ENCODE measurements at places on chromosomes 3 and 15. TPM values are rescaled to one million over a fixed set of nuclear protein-coding genes. Genes with fewer than 3 reads are reported as not detected.

- H3K4me3 ChIP-seq = no peak overlapping the region
- no peaks in the 10 kb centered on the region for H3K36me3 ChIP-seq
- H3K27me3 ChIP-seq = no peaks in the 10 kb centered on the region
- DNase-seq = no peak
These were observed 39.4 kb upstream of the IDH2 start for GRCh38 chr15:90141646-90142045.

GRCh38 chr15:40427188-40427587 lies 13.6 kb upstream of the BAHD1 start:
- no peak overlapping the region for H3K27ac ChIP-seq
- no peak for DNase-seq
- peaks cover 6% of the 10 kb centered on the region for H3K4me1 ChIP-seq
- H3K27me3 ChIP-seq = no peaks in the 10 kb centered on the region

Gene SLC12A1
- total RNA-seq = not detected

- peak; percentile 92 for DNase-seq
- peak overlapping the region; percentile 6 for H3K27ac ChIP-seq
- H3K36me3 ChIP-seq = no peaks in the 10 kb centered on the region
- H3K4me1 ChIP-seq = peaks cover 11% of the 10 kb centered on the region
These were observed 40.9 kb upstream of the MRPL3 start for GRCh38 chr3:131543714-131544113.

Gene GOLGA6A
- not detected for total RNA-seq

- H3K4me1 ChIP-seq = no peaks in the 10 kb centered on the region
- DNase-seq = no peak
- H3K36me3 ChIP-seq = no peaks in the 10 kb centered on the region
- no peak overlapping the region for H3K27ac ChIP-seq
These were observed 112.4 kb upstream of the TLE3 start for GRCh38 chr15:70210076-70210475.

Gene HESX1
- total RNA-seq = 0.66 TPM

DNA sequence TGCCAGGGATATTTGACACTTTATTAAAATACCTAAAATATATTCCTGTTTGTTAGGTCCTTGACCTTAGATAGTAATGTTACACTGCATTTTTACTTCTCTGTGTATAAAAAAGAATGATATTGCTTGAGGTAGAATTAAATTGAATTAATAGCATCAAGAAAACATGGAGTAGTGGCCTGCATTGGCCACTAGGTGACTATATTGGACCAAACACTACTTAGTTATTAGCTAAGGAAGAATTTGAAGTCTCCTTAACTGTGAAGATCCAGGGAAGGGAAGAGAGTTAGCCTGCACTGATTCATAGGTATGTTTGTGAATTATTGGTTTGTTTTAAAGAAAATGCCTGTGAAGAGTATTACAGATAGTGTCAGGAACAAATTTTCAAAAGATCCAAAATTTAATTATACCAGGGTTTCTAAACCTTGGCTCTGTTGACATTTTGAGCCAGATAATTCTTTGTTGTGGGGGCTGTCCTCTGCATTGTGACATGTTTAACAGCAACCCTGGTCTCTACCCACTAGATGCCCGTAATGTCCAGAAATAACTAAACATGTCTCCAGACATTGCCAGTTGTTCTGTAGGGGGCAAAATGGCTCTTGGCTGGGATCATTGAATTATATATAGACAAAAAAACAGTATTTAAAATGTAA lies 103.6 kb upstream of the THSD4 start:
- no peak overlapping the region for H3K4me3 ChIP-seq
- peak; percentile 60 for DNase-seq
- no peaks in the 10 kb centered on the region for H3K4me1 ChIP-seq
- peaks cover 6% of the 10 kb centered on the region for H3K36me3 ChIP-seq
- no peaks in the 10 kb centered on the region for H3K27me3 ChIP-seq

GRCh38 chr15:100695048-100695447 lies 92.7 kb downstream of the ASB7 start:
- H3K4me3 ChIP-seq = no peak overlapping the region
- no peaks in the 10 kb centered on the region for H3K4me1 ChIP-seq
- H3K27me3 ChIP-seq = no peaks in the 10 kb centered on the region
- no peaks in the 10 kb centered on the region for H3K36me3 ChIP-seq

DNA sequence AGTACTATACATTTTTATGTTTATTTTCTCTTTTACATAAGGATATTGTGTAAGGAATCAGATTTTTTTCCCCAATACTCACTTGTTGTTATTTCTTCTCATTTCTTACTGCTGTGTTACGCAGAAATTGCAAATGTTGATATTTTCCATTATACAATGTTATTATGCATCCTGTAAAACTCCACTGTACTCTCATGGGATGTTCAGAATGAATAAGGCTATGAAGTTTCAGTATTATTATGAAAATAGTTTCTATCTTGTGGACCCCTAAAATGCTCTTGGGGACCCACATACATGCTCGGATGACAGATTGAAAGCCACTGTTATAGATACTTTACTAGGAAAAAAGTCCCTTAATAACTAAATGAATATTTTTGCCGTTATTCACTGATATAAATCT lies 329.4 kb downstream of the EPHA3 start:
- DNase-seq = no peak
- peaks cover 34% of the 10 kb centered on the region for H3K27me3 ChIP-seq
- no peak overlapping the region for H3K4me3 ChIP-seq
- H3K27ac ChIP-seq = no peak overlapping the region
- H3K36me3 ChIP-seq = no peaks in the 10 kb centered on the region
- H3K4me1 ChIP-seq = no peaks in the 10 kb centered on the region

DNA sequence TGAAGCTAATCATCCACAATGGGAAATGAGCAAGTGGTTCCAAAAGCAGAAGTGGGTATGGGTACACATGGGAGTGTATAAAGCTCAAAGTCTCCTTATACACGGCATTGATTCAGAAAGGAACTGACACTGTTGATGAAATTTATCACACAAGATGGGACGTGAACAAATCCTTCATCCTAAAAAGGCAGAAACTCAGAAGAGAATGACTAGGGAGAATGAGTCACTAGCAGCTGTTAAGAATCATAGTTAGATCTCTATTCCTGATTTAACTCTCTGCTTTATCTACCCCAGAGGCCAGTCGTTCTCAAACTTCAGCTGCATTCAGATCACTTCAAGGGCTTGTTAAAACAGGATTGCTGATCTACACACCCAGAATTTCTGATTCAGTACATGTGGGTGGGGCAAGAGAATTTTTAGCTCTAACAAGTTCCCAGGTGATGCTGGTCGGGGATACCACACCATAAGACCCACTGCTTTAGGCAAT lies 97.7 kb upstream of the PHLDB2 start:
- peak overlapping the region; percentile 96 for H3K27ac ChIP-seq
- DNase-seq = peak; percentile 73
- H3K4me3 ChIP-seq = peak overlapping the region; percentile 45
- H3K36me3 ChIP-seq = peaks cover 6% of the 10 kb centered on the region

Gene FBXL2
- total RNA-seq = 9.6 TPM

Gene ARRDC4
- total RNA-seq = 39.8 TPM

DNA sequence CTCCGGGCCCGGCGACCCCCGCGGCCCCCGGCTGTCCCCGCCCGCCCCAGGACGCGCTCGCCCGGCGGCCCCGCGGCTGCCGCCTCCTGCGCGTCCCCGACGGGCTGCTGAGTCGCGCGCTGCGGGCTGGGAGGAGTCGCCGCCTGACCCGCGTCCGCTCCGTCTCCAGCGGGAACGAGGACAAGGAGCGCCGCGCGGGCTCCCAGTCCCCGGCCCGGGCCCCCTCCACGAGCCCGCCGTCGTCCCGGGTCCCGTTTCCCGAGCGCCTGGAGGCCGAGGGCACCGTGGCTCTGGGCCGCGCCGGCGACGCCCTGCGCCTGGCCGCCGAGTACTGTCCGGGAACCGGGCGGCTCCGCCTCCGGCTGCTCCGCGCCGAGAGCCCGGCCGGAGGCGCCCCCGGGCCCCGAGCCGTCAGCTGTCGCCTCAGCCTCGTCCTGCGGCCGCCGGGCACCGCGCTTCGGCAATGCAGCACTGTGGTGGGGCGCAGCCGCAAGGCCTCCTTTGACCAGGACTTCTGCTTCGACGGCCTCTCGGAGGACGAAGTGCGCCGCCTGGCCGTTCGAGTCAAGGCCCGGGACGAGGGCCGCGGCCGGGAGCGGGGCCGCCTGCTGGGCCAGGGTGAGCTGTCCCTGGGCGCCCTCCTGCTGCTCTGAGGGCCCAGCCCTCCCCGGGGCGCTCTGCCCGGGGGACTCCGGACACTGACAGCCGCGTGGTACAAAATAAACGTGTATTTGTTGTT lies 1.5 kb downstream of the C2CD4A start:
- H3K4me1 ChIP-seq = peaks cover 16% of the 10 kb centered on the region
- H3K27me3 ChIP-seq = peaks cover 10% of the 10 kb centered on the region
- H3K27ac ChIP-seq = no peak overlapping the region
- peak; percentile 22 for DNase-seq

Gene SEMA6D
- total RNA-seq = 1.1 TPM

- H3K27me3 ChIP-seq = no peaks in the 10 kb centered on the region
- H3K4me3 ChIP-seq = no peak overlapping the region
- H3K27ac ChIP-seq = no peak overlapping the region
These were observed 50.4 kb upstream of the RGMA start for GRCh38 chr15:93139436-93139835.

Gene SMC4
- 89.3 TPM for total RNA-seq

DNA sequence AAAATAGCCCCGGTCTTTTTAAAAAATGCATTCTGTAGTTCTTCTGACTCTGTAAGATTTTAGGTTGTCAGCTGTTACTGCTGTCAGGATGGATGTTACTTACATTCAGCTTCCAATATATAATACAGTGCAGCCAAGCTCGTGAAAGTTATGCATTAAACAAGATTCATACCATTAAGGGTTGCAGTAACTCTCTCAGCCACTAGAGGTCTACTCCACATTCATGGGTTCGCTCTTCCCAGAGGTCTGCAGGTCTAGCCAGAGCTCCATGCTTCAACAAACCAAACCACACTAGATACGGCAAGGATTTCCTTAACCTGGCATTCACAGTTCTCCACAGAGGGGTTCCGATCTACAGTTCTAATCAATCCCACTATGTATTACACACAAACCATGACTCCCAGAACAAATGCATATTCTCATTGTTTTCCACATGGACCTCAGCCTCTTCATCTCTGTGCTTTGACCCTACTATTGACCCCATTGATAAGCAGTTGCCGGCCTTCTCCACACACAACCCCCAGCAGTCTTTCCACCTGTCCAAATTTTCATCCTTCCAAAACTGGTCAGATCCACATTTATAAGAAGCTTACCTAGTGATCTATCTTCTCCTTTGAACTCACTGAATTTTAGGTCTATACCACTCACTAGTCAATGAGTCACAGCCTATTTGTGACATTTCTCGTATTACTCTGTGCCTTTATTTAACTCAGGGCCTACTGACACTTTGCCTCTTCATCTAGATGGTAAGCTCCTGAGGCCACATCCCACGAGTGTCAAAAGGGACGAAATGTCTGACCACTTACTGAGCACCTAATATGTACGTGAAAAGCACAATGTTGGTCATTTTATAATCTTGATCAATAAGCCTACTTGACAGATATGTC lies 33.7 kb downstream of the RORA start:
- no peaks in the 10 kb centered on the region for H3K27me3 ChIP-seq
- H3K36me3 ChIP-seq = no peaks in the 10 kb centered on the region
- H3K4me1 ChIP-seq = no peaks in the 10 kb centered on the region
- H3K4me3 ChIP-seq = no peak overlapping the region
- peak; percentile 64 for DNase-seq

DNA sequence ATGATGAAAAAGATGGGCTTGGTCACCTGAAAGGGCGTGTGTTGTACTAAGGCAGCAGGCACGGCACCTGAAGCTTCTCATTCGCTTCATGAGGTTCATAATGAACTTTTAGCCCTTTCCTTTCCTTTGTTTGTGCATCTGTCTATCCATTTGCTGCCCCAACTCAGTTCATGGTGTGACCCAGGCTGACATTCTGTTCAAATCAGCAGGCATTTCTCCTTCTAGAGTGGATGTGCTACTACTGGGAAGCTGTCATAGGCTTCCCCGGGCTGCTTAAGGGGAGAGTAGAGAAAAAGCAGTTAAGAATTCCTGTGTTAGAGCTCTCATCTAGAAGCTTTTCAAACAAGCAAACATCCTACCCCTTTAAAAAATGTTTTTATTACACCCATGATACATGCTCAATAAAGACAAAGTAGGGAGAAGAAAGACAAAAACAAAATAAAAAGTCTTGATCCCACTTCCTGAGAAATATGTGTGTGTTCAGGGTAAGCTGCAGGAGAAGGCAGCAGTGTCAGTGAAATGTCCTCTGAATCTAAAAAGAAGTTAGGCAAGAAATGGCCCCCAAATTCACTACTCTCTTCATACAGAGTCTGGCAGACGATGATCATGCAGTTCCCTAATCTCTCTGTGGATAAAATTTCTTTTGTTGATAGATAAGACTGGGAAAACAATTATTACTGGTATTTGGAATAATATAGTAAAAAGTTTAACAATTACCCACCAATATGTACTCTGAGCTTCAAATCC lies 136.9 kb upstream of the PFN2 start:
- no peaks in the 10 kb centered on the region for H3K36me3 ChIP-seq
- H3K4me1 ChIP-seq = no peaks in the 10 kb centered on the region
- no peak for DNase-seq
- H3K4me3 ChIP-seq = no peak overlapping the region

GRCh38 chr3:177561365-177561764 lies 364.1 kb upstream of the TBL1XR1 start:
- no peak overlapping the region for H3K4me3 ChIP-seq
- DNase-seq = no peak
- no peak overlapping the region for H3K27ac ChIP-seq
- no peaks in the 10 kb centered on the region for H3K27me3 ChIP-seq

GRCh38 chr3:30708472-30708871 lies 102.1 kb downstream of the TGFBR2 start:
- H3K4me3 ChIP-seq = no peak overlapping the region
- peak overlapping the region; percentile 33 for H3K27ac ChIP-seq
- peaks cover 3% of the 10 kb centered on the region for H3K36me3 ChIP-seq
- H3K27me3 ChIP-seq = no peaks in the 10 kb centered on the region
- DNase-seq = no peak

GRCh38 chr15:89406940-89407607 lies 72.5 kb upstream of the POLG start:
- H3K27me3 ChIP-seq = peaks cover 10% of the 10 kb centered on the region
- no peaks in the 10 kb centered on the region for H3K36me3 ChIP-seq
- H3K4me1 ChIP-seq = no peaks in the 10 kb centered on the region
- H3K4me3 ChIP-seq = no peak overlapping the region
- H3K27ac ChIP-seq = no peak overlapping the region
- no peak for DNase-seq

GRCh38 chr3:81476692-81477091 lies 284.8 kb downstream of the GBE1 start:
- no peak overlapping the region for H3K27ac ChIP-seq
- peaks cover under 1% of the 10 kb centered on the region for H3K36me3 ChIP-seq
- H3K4me1 ChIP-seq = no peaks in the 10 kb centered on the region
- H3K27me3 ChIP-seq = no peaks in the 10 kb centered on the region
- no peak overlapping the region for H3K4me3 ChIP-seq

- peak; percentile 16 for DNase-seq
- no peak overlapping the region for H3K4me3 ChIP-seq
- H3K36me3 ChIP-seq = no peaks in the 10 kb centered on the region
- H3K27me3 ChIP-seq = no peaks in the 10 kb centered on the region
These were observed 5.8 kb upstream of the TMEM41A start for GRCh38 chr3:185504636-185505035.

- no peak overlapping the region for H3K4me3 ChIP-seq
- H3K27me3 ChIP-seq = peaks cover 18% of the 10 kb centered on the region
- peaks cover 6% of the 10 kb centered on the region for H3K36me3 ChIP-seq
- peak; percentile 37 for DNase-seq
- no peak overlapping the region for H3K27ac ChIP-seq
- H3K4me1 ChIP-seq = peaks cover 16% of the 10 kb centered on the region
These were observed 32.4 kb upstream of the SLC6A6 start for GRCh38 chr3:14369675-14370669.

Gene ECE2
- not detected for total RNA-seq

Gene ARPIN
- 7.1 TPM for total RNA-seq

Gene UBE2E2
- total RNA-seq = 69.4 TPM
